ENCODE measurements at places on chromosomes 2 and 18.

GRCh38 chr2:1593371-1594122, 150.8 kb downstream of the PXDN start:
- DNase-seq, result no peak

DNA sequence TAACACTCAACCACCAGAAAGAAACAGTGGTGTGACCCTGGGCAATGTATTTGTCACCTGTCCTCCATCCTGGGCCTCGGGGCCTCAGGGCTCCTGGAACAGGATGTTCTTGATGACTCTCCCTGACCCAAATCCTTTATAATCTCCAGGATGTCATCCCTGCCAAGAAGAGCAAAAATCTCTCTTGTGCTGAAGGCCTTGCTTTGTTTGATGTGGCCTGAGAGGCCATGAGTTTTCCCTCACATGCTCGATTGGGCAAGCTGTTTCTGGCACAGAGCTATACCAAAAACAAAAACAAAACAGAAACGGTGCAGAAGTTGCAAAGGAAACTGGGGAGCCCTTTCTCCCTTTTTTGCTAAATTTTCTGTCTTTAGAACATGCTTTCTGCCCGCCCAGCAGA, 35.7 kb upstream of the ST3GAL5 start:
- DNase-seq, result no peak

DNA sequence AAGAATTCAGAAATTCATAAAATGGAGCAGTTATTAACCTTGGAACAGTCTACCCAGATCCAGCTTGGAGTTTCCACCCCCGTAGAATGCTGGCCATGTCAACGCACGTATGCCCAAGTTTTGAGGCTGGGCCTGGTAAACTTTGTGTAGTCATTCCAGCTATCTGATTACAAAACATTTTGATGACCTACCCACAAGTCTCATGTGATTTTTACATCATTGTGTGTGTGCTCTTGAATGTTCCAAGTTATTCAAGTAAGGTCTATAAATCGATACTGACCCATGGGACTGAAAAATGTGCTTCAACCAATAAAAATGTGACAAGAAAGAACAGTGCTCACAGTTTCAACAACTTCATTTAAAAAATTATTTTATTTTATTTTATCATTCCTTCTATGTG, 32.5 kb upstream of the ICOS start:
- DNase-seq, result no peak

- DNase-seq, result no peak
These were observed 335.5 kb upstream of the SPRED2 start for GRCh38 chr2:65767946-65768345.

GRCh38 chr2:189803431-189803830, 19.2 kb downstream of the PMS1 start:
- DNase-seq, result no peak

DNA sequence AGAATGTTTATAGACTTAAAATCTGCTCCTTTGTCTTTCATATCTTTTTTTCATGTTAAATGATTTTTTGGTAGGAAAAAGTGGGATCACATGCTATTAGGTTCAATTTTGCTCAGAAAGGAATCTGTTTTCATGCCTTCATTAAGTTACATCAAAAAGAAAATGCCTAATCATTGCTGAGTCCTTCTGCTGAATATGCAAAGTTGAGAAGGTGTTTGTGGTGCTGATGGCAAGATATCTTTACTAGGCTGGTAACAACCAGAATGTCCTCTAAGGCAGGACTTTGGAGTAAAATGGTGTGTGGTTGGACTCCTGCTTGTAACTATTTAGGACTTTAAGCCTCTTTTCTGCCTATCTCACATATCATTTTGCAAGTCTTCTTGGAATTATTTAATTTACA, 88.3 kb downstream of the TRIB2 start:
- no peak for DNase-seq

GRCh38 chr2:63821396-63821795, 20.3 kb upstream of the UGP2 start:
- no peak for DNase-seq

DNA sequence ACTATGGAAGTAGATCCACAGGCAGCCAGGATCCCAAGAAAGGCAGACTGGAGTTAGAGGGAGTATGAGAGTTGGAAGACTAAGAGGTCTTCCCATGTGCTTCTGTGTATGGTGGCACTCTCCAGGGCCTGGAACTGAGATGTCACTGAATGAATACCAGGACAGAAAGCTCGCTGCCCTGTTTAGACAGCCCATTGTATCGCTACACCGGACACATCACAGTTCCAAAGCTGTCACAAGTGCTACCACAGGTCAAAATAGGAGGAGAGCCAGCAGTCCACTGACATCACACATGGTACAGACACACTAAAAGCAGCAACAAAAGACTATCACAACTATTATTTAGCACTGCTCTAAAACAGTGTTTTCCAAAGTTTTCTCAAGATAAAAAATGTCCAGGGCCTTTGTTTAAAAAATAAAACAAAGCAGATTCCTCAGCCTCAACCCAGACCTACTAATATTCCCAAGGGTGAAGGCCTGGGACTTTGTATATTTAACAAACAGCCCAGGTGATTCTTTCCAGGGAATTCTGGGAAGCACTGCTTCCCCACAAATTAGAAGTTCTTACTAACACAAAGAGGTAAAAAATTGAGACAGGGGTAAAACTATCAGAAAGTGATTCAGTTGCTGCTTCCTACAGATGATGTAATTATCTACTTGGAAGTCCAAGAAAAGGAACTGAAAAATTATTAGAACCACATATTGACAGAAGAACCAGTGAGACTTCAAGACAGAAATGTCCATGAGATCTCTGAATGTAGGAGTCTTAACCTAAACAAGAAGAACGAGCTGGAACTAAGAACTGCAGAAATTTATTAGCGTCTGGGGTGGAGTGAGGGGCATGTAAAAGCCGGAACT, 116.0 kb downstream of the DTNB start:
- DNase-seq, result no peak

DNA sequence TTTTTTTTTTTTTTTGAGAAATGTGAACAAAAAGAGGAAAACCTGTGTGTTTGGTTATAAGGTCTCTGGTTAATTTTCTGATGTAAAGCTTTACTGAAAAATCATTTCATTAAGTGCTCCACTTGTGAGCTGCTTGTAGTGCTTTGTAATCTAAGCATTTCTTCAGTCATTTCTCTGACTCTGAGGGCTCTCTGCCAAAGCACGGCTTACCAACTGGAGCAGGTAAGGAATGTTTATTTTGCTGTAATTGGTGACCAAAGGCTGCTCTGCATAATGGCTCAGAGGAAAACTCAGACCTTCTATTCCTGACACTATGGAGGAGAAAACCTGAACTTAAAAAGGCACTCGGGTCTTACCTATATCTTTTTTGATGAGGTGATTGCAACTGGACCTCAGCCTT, 848.8 kb downstream of the MBD2 start:
- no peak for DNase-seq

DNA sequence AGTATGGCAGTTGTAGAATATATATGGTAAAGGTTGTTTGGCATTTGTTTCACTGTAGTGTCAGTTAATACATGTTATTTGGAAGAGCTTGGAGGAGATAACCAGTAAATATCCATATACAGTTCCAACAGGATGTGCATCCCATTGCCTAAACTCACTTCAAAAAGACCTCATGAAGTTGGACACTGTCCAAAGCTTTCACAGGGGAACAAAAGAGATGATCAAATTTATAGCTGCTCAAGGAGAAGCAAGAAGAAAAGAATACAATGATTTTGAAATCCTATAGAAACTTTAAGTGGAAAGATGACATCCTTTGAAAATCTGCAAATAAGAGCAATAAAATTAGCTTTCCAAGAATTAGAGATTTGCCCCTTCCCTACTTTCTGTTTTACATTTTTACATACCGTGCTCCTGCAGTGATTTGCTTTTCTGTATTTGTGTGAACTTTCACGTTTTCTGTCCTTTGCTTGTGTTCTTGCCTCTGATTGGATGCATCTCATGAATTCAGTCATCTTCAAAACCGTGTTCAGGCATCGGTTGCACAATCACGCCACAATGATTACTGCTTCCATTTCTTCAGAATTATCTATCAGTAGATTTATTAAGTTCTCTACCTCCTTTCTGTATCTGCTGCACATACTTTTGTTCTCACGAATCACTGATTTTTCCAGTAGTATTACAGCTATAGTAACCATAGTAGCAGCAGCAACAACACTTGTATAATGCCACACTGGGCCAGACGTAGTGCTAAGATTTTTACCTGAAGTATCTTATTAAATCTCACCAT, 83.8 kb downstream of the PARD3B start:
- DNase-seq, result no peak

DNA sequence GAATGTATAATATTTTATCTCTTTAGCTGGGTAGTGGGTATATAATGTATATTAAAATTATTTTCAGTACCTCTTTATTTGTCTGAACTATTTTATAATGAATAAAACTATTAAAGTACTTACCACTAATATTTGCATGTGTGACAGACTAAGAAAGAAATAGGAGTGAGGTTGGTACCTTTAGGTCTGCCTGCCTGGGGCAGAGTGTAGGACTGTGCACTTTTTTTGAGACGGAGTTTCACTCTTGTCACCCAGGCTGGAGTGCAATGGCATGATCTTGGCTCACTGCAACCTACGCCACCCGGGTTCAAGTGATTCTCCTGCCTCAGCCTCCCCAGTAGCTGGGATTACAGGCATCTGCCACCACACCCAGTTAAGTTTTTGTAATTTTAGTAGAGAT, 18.8 kb downstream of the NCOA1 start:
- no peak for DNase-seq

DNA sequence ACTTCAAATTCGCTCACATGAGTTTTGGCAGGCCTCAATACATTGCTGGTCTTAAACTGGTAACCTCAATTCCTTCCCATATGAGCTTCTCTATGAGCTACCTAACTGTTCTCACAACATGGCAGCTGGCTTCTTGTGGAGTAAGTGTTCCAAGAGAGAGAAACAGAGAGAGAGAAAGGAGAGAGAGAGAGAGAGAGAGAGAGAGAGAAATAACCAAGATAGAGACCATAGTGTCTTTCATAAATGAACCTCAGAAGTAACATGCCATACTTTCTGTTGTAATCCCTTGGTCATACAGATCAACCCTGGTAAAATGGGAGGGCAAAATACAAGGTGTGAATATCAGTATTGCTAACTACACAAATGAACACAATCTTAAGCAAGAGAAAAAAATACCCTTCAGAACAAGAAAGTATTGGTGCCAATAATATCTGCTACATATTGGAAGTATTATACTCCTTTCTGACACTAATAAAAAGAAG, 33.2 kb upstream of the UBE2E3 start:
- DNase-seq, result no peak

DNA sequence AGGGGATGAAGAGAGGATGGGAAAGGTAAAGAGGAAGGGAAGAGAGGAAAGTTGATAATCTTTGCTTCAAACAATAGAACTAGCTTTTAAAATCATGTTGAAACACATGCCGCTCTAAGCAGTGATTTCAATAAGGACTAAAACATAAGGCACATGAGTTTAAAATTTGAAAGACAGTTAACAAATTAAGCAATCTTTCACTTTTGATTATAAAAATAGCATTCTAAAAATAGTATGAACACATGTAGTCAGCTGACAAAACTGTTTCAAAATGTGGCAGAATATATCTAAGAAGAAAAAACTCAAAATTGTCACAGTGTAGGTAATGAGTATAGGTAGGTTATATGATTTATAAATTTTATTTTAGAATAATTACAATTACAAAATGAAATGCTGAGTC, 25.3 kb downstream of the PSME4 start:
- DNase-seq, result no peak

GRCh38 chr18:70415823-70416488, 127.1 kb downstream of the SOCS6 start:
- DNase-seq, result no peak

DNA sequence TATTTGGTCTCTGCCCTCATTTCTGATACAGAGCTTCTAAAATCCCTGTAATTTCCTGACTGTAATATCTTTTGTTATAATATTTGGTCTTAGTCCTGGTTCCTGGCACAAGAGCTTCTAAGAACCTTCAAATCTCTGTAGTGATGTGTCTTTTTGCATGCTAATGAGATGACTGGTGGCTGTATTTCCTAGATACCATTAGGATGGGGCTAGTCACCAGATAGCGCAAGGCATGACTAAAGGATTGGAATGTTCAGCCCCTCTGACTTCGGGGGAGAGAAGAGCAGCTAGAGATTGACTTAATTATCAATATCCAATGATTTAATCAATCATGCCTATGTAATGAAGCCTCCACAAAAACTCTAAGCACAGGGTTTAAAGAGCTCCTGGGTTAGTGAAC, 620.8 kb upstream of the ACVR2A start:
- DNase-seq, result no peak

DNA sequence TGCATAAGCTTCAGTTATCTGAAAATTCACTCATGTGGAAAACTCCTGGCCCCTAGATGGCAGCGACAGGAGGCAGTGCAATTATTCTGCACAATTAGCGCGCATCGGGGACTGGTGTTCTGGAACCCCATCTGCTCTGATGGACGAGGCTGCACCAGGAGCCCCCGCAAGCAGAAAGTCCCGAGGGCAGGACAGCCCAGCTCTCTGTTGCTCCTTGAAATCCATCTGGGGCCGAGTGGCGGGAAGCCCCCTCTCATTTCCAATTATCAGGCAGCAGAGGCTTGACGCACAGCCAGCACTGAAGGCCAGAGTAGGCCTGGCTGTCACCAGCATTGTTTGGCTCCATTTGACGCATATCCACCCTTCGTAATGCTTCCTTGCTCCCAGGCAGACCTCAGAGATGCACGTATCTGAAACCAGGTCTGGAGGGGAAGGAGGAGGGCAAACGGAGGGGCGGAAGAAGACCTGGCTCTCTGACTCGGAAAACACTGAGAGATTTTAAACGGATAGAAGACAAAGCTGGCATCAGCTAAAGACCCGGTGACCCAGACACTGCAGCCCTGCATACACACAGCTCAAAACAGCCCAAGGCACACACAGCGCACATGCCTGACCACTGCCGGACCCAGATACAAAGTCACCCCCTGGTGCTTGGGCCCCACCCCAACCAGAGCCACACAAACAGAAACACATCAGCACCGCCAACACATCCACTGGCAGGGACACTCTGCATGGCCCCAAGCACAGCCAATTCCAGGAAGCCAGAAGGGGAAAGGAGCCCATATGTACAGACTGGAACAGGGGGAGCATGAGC, 69.8 kb downstream of the TNS1 start:
- DNase-seq, result no peak

GRCh38 chr2:184695-185094, 79.1 kb downstream of the SH3YL1 start:
- no peak for DNase-seq

Measured in cortex of kidney (tissue), 1 donor.